ENCODE measurements at places on chromosomes 16 and 17. TPM values are rescaled to one million over a fixed set of nuclear protein-coding genes. Genes with fewer than 3 reads are reported as not detected.

DNA sequence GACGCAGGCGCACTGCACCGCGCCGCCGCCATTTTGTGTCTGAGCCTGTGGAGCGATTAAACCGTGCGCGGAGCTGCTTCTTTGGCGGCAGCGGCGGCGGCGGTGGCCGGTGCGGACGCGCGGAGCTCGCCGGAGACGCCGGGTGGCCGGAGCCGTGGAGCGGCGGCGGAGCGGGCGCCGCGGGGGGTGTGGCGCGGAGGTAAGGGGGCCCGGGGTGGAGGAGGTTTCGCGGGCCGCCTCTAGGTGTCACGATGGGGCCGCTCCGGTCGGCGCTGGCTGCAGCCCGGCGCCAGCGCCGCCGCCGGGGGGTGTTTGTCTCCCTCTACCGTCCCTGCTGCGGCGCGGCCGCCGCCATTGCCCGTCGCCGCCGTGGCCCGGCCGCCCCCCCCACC is at the start of gene CTCF:
CTCF (plus strand) TSS at position 1 of the 392 bp plus-strand sequence. CDS start 48,307 bp downstream, outside the sequence.
- peak; percentile 79 for DNase-seq

Gene NPIPB6
- 2.0 TPM for total RNA-seq

GRCh38 chr16:55501549-55502322 is 7.1 kb upstream of the LPCAT2 start:
- peak; percentile 48 for DNase-seq

DNA sequence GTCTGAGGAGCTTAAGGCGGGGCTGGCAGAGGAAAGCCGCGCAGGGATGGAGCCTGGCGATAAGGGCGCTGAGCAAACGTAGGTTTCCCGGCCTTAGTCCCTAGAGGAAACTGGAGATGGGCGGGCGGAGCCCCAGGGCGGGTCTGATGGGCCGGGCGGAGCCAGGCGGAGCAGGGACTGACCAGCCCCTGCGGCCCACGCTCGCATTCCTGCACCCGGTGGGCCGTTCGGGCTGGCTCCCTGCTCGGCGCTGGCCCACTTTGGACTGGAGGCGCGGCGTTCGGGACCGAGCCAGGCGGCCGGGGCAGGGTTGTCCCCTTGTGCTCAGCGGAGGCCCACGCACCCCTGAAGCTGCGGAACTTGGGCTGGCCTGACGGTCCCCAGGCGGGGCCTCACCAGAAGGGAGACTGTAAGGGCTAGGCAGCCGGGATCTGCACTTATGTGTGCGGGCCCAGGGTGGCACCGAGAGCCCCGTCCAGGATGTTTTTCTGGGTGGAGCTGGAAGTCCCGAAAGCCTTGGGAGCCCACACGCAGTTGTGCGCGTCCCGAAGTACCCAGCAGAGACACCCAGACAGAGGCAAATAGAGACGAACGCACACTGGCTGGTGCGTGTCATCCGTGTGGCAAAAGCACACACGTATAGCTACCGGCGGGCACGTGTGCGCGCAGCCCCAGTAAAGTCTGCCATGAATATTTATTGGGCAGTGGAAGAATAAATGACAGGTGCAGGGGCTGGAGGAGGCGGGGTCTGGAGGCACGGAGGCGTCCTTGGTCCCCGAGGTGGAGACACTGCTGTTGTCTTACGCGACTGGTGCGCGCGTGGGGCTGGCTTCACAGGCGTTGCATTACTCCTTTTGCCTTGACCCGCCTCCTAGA is 1.4 kb downstream of the PYDC1 start:
- peak; percentile 92 for DNase-seq

DNA sequence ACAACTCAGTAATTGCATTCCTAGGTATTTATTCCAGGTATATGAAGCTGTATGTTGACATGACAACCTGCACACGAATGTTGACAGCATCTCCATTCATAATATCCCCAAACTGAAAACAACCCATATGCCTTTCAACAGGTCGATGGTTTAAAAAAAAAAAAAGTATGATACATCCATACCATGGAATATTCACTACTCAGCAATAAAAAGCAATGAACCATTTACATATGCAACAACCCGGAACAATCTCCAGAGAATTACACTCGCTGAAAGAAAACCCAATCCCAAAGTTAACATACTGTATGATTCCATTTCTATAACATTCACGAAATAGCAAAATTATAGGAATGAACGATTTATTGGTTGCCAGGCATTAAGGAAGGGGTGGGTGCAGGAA is 53.3 kb upstream of the DNAH9 start:
- no peak for DNase-seq
